Amygdala (tissue), 56 donors: ENCODE measurements at places on chromosomes 6 and 20.

GRCh38 chr20:42957704-42958095 lies 232.0 kb downstream of the PTPRT start:
- no peak for DNase-seq

- no peak for DNase-seq
Measured at GRCh38 chr20:58583176-58583575, 67.9 kb upstream of the STX16 start.

GRCh38 chr6:26489996-26490964 lies 9.8 kb upstream of the BTN1A1 start:
- no peak for DNase-seq

- no peak for DNase-seq
Measured at GRCh38 chr20:18734525-18735189, 78.9 kb upstream of the SCP2D1 start.

DNA sequence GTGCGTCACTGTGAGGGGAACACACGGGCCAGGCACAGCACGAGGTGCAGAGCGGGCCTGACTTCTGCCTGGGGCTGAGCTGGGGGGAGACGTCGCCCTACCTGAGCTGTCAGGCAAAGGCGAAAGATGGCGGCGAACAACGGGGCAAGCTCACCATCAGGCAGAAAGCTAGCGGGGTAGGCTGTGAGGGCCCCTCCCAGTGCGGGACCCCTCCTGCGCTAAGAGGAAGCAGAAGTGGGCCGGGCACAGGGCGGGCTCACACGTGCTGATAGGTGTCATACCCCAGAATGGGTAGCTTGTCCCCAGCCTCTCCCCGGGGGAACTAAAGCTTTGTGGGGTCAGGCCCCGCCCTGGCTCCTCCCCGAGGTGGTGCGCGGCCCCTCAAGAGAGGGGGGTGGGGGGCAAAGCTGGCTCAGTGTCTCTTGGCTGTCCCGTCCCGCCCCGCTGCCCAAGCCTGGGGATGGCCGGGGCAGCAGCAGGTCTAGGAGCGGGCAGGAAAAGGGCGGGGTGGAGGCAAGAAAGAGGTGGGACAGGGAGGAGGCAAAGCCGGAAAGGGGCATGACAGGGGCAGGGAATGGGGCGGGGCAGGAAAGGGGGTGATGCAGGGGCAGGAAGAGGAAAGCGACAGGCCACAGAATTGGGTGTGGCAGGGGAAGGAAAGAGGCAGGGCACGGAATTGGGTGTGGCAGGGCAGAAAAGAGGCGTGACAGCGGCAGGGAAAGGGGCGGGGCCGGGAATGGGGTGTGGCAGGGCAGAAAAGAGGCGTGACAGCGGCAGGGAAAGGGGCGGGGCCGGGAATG lies 14.7 kb downstream of the UCKL1 start:
- DNase-seq, result no peak

DNA sequence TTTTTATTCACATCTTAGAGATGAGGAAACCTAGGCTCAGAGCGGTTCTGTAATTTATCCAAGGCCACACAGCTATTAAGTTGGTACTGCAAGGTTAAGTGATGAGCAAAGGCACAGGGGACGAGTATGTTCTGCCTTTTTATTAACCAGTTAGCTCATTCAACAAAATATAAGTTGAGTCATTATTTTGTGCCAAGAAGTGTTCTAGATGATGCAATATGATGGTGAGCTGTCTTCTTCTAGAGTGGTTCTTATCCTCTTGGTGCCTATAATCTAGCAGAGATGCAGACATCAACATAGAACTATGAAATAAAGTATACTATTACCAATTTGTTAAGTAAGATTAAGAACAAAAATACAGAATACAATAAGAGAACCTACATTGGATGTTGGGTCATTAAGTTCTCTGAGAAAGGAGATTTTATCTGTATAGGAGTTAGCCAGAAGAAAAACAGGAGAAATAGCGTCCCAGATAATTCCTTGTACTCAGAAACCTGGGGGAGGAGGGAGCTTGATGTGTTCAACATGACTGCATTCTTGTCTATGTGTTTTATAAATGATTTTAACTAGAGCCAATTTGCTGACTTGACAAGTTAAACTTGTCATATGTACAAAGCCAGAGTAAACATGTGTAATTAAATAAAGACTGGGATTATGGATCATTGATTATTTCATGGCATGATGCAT lies 122.3 kb downstream of the TBXT start:
- DNase-seq, result no peak

DNA sequence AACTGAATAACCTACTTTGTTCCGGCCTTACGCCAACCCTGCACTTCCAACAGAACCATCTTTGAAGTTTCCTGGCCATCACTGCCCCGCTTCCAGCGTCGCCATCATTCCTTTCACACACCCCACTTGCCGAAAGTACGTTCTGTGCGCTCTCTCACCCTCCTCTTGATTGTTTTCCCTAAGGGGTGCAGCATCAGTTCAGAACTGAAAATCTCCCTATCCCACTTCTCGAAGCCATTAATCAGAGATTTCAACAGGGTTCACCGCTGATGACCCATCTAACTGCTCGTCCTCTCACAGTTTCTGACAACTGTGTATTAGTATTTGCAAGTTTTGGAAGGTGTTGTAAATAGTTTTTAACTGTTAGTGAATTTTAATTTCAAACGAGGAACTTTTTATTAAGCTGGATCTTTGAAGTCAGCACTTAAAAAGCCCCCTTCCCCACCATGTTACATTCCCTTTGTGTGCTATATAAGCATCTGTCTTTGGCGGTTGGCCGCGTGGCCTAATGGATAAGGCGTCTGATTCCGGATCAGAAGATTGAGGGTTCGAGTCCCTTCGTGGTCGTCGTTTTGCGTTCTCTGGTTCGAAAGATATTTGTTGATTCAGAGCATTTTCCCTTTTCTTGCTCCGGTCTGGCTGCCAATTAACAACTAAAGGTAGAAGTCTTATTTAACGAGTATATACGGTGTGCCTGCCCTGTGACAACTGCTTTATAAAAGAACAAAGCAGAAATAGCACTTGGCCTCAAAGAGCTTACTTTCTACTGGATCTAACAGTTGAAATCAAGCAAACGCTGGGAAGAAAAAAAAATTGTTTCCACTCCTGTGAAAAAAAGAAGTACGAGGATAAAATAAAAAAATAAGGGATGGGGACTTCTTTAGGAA lies 42.6 kb downstream of the TRIM27 start:
- peak; percentile 69 for DNase-seq

DNA sequence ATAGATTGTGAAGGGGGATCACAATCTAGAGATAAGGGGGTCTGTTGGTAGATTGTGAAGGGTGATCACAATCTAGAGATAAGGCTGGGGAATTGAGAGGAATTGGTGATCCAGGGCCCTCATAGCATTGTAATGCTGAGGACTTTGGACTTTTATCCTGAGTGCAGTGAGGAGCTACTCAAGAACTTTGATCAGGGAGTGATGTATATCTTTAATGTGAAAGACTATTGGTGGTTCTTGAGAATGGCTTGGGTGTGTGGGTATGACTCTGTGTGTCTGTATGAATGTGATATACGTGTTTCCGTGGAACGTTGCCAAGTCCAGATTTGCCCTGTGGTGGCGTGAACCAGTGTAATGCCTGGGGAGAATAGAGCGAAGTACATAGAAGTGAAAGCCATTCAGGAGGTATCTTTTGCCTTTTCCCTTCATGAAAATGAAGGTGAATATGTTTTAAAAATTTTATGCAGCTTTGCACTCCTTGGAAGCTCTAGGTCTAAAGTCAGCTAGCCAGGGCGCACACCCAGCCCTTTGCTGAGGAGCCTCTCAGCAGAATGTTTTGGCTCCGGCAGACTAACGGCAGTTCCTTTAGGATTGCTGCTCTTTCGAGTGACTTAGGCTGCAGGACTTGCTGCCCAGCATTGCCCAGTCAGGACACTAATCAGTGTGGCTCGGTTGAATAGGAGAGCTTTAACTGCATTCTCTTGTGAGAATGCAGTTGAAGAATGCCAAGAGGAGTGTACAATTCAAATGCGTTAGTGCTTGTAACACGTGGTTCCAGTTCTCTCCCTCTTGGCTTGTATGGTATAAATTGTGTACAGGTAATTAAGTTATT lies 3.5 kb downstream of the ZFAND3 start:
- peak; percentile 3 for DNase-seq

DNA sequence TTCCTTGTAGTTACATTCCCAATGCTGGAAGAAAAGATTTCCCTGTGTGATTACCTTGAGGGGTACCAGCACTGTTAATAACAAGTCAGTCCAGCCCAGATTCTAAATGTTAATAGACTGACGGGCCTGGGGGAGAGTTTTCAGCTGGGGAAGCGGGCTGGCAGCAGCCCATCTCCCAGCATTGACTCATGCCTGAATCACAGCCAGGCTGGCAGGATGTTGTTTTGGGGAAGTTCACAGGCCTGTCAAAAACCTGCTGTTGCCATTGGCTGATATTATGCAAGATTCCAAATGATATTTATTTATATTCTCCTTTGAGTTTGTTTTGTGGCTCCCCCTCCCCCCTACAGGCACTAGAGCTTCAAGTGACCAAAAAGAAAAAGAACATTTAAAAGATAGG lies 213.9 kb upstream of the CNR1 start:
- no peak for DNase-seq

GRCh38 chr6:101826269-101826668 lies 432.8 kb downstream of the GRIK2 start:
- DNase-seq, result no peak

DNA sequence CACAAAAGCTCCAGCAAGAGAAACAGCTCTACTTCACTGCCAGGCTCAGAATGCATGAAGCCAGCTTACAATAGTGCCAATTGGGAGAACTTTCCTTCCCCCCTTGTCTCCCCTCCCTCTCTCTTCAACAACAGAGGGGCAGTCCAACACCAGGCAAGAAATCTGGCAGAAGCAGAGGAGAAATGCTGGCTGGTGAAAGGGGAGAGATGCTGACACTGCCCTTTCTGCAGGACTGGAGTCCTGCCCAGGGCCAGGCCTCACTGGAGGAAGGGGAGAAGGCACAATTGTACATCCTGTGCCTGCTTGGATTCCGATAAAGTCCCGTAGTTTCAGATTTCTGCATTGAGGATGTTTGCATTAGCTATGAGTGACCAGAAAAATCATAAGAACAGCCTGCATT lies 148.6 kb downstream of the LRRC1 start:
- peak; percentile 17 for DNase-seq
